ENCODE measurements at places on chromosomes 5 and 9. TPM values are rescaled to one million over a fixed set of nuclear protein-coding genes. Genes with fewer than 3 reads are reported as not detected.

OTP gene
- total RNA-seq = not detected

TUBB4B gene
- 208 TPM for total RNA-seq

NSUN2 gene
- total RNA-seq = 70.7 TPM

ZBED3 gene
- total RNA-seq = 0.90 TPM

SLC4A9 gene
- total RNA-seq = not detected

FREM1 gene
- total RNA-seq = 0.18 TPM

INSL4 gene
- total RNA-seq = not detected
